ENCODE measurements at places on chromosomes 3 and 15. TPM values are rescaled to one million over a fixed set of nuclear protein-coding genes. Genes with fewer than 3 reads are reported as not detected.

LDHAL6B gene
- total RNA-seq: not detected

CPLX3 gene
- total RNA-seq: not detected

TBC1D2B gene
- total RNA-seq: 19.3 TPM

RASGRF1 gene
- total RNA-seq: 0.39 TPM

SNX33 gene
- 14.5 TPM for total RNA-seq

ACKR4 gene
- not detected for total RNA-seq

CYP19A1 gene
- total RNA-seq: 0.34 TPM

MINAR1 gene
- 0.30 TPM for total RNA-seq

KBTBD13 gene
- total RNA-seq: not detected

FOXL2 gene
- total RNA-seq: 2.6 TPM

CELSR3 gene
- 4.4 TPM for total RNA-seq

POLQ gene
- total RNA-seq: 5.9 TPM

GOLGA8R gene
- 0.26 TPM for total RNA-seq

WNT7A gene
- 0.20 TPM for total RNA-seq

DCP1A gene
- total RNA-seq: 5.7 TPM

ADGRG7 gene
- total RNA-seq: not detected

MAGEF1 gene
- total RNA-seq: 31.6 TPM

ASB14 gene
- not detected for total RNA-seq

KCNMB3 gene
- 2.0 TPM for total RNA-seq

ITGA11 gene
- 2.4 TPM for total RNA-seq

PLIN1 gene
- 0.17 TPM for total RNA-seq

P3H2 gene
- 33.0 TPM for total RNA-seq

SLC22A13 gene
- not detected for total RNA-seq

MRPL47 gene
- total RNA-seq: 44.4 TPM

DAPK2 gene
- 5.1 TPM for total RNA-seq

VILL gene
- 0.32 TPM for total RNA-seq

CHCHD4 gene
- 39.0 TPM for total RNA-seq

USP19 gene
- total RNA-seq: 23.6 TPM

SCG5 gene
- 1.9 TPM for total RNA-seq

TTLL3 gene
- 8.3 TPM for total RNA-seq

MEX3B gene
- 4.2 TPM for total RNA-seq

SPATA12 gene
- 0.62 TPM for total RNA-seq

CAPN7 gene
- total RNA-seq: 26.6 TPM

TMCO5A gene
- not detected for total RNA-seq

MYH15 gene
- 0.14 TPM for total RNA-seq

CCDC50 gene
- total RNA-seq: 28.2 TPM

PROK2 gene
- total RNA-seq: not detected

ISLR2 gene
- 0.11 TPM for total RNA-seq

CAMK2N2 gene
- 1.6 TPM for total RNA-seq

NT5DC2 gene
- 81.1 TPM for total RNA-seq

LMAN1L gene
- total RNA-seq: not detected

ZDHHC19 gene
- not detected for total RNA-seq

FEZF2 gene
- total RNA-seq: not detected

Data from A549 treated with Mapracorat at 1 μM for 4 hours (cell line).